ENCODE measurements at places on chromosomes 11 and 22.

DNA sequence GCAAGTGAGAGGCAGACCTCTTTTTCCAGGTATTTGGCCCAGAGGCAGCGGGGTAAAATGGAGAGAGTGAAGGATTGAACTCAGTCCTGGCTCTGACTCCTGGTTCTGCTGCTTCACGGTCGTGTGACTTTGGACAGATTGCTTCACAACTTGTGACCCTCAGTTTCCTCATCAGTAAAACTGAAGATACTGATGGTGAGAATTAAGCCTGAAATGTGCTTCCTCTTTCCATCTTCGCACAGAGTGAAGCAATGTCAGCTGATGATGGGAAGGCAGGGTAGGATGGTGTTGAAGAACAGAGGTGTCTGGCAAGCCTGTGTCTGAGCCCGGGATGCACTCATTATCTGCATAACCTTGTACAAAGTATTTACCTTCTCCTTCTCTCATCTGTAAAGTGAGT, 59.0 kb downstream of the UBASH3B start:
- DNase-seq, result no peak

GRCh38 chr11:107293677-107294344, 163.8 kb downstream of the CWF19L2 start:
- DNase-seq, result peak; percentile 90

GRCh38 chr11:2548596-2548995, 103.8 kb downstream of the KCNQ1 start:
- no peak for DNase-seq

DNA sequence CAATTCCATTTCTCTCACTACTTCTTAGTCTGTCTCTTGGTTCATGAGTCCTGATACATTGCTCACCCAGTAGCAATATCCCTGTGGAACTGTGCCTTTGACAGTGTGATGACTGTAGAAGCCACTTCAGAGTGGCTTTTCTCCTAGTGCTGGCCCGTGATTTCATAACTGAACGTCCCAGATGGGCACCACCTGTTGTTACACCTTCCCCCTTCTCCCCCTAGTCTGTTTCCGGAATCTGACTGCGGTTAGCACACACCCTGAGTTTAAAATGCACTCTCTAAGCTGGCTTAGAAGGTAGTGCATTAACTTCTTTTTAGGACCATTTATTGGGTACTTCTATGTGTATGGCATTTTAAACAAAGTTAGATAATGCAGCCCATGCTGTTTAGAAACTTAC, 83.0 kb downstream of the ALX4 start:
- DNase-seq, result no peak

- DNase-seq, result no peak
These were observed 29.5 kb upstream of the MYH9 start for GRCh38 chr22:36417281-36417686.

GRCh38 chr22:49348631-49349030, 479.0 kb downstream of the BRD1 start:
- no peak for DNase-seq

DNA sequence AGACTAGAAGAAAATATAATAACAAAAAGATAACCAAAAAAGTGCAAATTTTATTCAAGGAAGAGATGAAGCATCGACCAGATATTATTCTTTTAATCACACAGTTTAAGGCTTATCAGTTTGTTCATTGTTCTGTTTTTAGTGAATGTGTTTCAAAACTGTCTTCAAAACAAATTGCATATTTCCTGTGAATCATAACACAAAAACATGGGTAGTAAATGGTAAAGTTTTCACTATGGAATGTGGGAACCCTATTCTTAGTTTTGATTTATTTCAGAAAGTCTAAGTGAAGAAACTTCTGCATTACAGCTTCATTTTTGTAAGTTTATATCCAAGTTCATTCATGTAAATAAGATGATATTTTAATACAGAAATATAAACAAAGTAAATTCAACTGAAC, 207.6 kb upstream of the LUZP2 start:
- no peak for DNase-seq

DNA sequence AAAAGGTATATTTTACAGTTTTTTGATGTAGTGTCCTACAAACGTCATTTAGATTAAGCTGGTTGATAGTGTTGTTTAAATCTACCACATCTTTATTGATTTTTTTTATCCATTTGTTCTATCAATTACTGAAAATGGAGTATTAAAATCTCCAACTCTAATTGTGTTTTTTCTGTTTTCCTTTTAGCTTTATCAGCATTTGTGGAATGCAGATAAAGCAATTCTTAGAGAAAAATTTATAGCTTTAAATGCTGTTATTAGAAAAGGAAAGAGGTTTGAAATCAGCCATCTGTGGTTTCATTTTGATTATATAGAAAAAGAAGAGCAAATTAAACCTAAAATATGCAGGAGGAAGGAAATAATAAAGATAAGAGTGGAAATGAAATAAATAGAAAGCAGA, 39.4 kb upstream of the CBX6 start:
- DNase-seq, result no peak

DNA sequence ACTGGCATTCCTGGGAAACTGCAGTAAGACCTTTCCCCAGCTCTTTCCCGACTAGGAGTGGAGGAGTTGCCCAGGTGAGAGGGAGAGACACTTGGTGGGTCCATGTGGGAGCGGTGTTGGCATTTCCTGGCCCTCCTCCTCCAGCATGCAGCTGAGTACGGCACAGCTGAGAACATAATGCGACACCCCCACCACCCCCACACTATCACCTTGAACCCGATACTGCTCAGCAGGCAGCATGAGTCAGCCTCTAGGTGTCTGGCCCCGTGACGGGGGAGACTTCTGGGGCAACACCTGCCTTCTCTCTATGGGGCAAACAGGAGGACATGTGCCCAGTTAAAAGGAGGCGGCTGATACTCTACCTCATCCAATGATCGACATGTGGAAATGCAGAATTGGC, 64.4 kb downstream of the PKNOX2 start:
- no peak for DNase-seq

- DNase-seq, result no peak
These were observed 15.9 kb downstream of the TAB1 start for GRCh38 chr22:39415506-39415905.

GRCh38 chr11:92425127-92425526, 200.5 kb downstream of the FAT3 start:
- DNase-seq, result no peak

GRCh38 chr11:64887234-64887756, 8.9 kb upstream of the EHD1 start:
- DNase-seq, result no peak

DNA sequence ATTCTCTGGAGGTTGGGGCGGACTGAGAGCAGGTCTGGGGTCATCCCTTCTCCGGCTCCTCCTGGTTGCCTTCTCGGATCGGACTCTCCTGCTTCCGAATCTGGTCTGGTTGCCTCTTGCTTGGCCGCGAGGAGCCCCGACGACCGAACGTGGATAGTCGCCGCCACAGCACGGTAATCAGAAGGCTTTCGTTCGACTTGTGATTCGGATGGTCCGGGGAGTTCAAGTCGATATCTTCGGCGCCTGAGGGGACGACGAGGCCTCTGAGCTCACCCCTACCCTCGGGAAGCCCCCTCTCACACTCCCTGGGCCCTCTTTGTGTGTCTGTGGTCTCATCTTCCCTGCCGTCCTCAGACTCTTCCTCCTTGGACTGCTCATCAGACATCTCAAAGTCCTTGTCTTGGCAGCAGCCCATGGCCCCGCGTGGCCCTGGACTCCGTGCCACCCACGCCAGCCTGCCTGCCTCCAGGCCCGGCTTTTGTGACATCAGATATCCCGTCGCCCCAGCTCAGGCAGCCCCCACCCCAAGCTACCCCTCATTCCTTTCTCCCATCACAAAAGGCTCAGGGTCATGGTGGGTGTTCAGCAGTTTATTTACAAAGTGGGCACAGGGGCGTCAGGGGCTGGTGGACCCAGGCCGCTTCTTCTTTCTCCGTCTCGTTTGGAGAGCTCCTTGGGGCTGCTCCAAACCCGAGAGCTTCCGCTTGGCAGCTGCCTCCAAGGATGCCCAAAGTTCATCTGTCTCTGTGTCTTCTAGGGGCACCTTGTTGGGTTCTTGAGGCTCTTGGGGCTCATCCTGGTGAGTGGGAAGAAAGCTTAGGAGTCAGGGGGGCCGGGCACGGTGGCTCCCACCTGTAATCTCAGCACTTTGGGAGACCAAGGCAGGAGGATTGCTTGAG, at the start of gene TEX54:
Gene TEX54 (minus strand): TSS at position 506 of the 899 bp plus-strand sequence.
- DNase-seq, result no peak

All from ELF-1 (cell line).